ELF-1 (cell line): ENCODE measurements at places on chromosomes 2 and 18.

DNA sequence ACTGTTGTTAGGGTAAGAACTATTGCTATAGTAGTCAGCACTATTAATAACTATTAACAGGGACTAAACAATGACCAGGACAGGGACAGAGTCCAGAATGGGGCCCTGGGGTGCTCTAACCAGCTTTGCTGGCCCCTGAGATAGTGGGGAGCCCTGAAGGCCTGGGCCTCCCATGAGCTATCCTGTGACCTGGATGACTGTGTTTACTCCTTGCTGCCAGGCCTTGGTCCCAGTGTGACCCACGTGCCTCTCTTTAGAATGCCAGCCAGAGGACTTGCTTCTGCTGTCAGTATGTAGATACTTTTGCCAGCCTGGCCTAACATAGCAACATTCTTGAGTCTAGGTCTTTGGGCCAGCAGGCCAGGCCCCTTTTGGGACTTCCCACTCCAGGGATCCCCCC is 11.4 kb downstream of the CDK5R2 start:
- no peak for DNase-seq

- no peak for DNase-seq
Observed at GRCh38 chr2:144666032-144666431, 146.1 kb upstream of the ZEB2 start.

- DNase-seq, result no peak
Observed at GRCh38 chr2:70981421-70981820, 3.0 kb downstream of the ANKRD53 start.

GRCh38 chr2:100242891-100243619 is 79.2 kb downstream of the LONRF2 start:
- DNase-seq, result peak; percentile 83

GRCh38 chr18:14922031-14922430 is 174.1 kb downstream of the ANKRD30B start:
- peak; percentile 16 for DNase-seq

GRCh38 chr2:27184115-27184514 is 27.7 kb upstream of the ATRAID start:
- DNase-seq, result no peak

DNA sequence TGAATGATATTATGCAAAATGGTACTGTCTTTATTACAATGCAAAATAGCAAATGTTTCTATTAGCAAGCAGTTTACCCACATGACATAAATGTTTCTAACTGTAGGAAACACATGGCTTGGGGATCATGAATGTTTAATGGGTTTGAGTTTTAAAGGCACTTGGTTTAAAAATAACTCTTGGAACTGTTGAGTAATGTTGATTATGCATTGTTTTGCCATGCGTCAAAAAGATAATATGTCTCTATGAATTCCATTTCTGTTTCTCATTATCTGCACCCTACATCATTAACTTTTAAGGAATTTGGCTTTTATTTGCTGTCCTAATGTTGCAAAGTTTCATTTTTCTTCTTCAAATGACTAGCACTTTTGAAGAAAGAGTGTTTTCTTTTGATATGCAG is 1355.5 kb downstream of the SUCLG1 start:
- DNase-seq, result no peak

DNA sequence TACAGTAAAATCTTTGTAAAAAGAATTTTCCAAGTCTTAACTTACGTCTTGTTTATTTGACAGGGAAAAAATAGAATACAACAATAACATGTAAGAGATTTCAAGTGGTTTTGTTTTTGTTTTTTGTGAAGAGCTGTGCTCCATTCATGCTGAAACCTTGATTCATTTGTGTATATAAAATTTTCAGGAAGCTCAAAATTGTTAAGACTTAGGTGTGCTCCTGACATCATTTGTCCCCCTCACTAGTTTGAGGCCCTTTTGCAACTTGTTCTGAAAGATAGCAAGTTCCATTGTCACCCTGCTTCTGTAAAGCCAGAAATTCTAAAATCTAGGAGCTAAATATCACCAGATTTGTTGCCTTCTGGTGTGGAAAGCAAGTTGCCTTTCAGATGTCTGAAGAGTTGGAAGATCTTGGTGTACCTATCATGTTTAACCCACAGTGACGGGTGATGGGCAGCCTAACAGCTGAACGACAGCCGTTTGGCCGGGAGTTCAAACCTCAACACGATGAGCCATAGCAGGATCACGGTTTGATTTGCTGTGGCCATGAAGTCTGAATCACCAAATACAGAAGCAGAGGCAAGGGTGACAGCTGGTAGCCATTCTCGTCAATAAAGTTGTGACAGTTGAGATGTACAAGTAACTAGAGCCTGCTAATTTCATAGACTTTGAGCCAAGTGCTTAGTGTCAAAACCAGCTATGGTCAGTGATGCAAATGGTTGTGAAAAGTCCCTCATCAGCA is 205.5 kb upstream of the SP5 start:
- DNase-seq, result no peak

- no peak for DNase-seq
Observed at GRCh38 chr2:55063226-55063625, 13.0 kb upstream of the RTN4 start.

DNA sequence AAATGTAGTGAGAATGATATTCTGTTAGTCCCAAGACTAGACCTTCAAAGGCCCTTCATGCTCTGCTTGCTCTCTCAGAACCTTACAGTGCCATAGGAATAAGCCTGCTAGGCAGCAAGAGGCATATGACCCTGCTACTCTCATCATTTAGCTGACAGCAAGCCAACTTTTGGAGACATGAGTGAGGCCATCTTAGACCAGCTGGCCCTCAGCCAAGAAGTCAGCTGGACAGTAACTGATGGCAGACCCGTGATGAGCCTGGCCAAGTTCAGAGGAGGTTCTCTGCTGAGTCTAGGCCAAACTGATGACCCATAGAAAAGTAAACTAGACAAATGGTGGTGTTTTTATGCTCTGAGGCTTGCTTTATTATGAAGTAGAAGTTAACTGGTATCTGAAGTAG is 82.6 kb downstream of the C18orf54 start:
- no peak for DNase-seq
